ENCODE measurements at places on chromosomes 16 and 17.

DNA sequence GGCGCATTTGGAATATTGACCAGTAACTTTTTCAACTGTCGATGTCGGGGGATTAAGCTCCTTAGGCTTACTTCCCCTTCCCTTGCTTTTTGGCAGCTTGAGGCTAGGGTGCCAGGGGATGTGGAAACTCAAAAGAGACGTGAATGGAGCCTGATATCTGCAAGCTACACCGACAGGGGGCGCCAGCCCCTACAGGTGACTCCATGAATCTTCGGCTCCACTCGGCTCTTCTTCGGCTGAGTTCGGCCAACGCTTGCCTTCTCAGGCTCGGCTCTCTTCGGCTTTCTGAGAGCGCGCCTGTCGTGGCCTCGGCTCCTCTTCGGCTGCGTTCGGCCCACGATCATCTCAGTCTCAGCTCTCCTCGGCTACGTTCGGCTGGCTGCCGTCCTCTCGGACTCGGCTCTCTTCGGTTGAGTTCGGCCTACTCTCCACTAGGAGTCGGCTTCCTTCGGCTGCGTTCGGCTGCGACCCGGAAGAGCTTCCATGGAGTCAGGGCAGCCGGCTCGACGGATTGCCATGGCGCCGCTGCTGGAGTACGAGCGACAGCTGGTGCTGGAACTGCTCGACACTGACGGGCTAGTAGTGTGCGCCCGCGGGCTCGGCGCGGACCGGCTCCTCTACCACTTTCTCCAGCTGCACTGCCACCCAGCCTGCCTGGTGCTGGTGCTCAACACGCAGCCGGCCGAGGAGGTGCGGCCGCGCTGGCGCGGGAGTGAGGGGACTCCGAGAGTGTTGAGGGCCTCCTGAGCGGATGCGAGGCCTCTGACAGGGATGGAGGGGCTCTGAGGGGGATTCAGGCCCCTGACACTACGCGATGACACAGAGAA lies at the start of gene ERCC4:
TSS of gene ERCC4 (plus strand) at position 472 of the 827 bp plus-strand sequence. CDS start at position 484, 12 bp downstream.
- peak; percentile 100 for DNase-seq

- no peak for DNase-seq
These were observed 30.7 kb upstream of the MED9 start for GRCh38 chr17:17445925-17446665.

GRCh38 chr17:29546830-29547229 lies 20.0 kb downstream of the ABHD15 start:
- DNase-seq: no peak

GRCh38 chr16:86345516-86345915 lies 164.8 kb upstream of the FOXF1 start:
- DNase-seq: no peak

DNA sequence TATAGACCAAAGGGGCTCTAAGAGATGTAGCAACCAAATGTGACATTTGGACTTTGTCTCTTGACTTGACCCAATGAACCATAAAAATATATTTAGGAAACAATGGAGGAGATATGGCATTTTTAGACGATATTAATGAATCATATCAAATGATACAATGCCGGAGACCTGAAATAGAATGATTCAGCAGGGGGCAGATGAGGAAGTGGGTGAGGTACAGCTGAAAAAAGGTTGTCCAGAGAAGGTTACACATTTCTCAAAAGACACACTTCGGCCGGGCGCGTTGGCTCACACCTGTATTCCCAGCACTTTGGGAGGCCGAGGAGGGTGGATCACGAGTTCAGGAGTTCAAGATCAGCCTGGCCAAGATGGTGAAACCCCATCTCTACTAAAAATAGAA lies 16.5 kb upstream of the SNN start:
- no peak for DNase-seq

DNA sequence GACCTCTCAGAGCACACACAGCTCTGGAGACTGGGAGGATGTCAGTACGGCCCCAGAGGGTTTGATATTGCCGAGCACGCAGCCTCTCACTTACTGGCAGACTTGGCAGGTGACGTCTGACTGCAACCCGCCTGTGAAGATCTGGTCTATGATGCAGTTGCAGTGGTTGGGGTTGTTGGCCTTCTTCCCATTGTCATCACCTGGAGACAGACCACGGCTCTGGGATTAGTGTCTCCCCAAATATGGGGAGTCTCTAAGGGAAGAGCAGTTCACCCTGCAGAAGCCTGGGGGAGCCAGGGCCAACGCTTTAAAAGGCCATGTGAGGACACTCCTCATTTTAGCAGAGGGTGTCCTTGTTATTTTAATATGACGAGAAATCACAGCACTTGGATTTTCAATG lies 30.1 kb downstream of the USP22 start:
- DNase-seq: no peak

GRCh38 chr17:17175917-17176316 lies 30.2 kb downstream of the PLD6 start:
- no peak for DNase-seq

DNA sequence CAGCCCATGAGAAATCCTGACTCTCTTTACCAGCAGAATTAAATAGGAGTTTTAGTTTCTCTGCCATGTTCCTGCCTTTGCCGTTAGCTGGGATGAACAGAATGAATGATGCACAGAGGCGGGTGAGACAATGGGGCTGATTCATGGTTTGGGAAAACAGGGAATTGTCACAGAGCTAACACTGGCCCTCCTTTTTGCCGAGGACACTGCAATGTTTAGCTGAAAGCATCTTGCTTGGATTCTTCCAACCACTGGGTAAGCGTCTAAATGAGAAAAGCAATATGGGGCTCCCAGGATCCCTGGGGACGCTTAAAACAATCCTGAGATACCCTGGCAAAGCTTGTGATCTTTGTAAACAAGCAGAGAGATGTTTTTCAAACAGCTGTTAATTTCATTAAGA lies 12.8 kb upstream of the PAFAH1B1 start:
- no peak for DNase-seq

GRCh38 chr16:10637337-10638037 lies 57.1 kb upstream of the EMP2 start:
- no peak for DNase-seq

DNA sequence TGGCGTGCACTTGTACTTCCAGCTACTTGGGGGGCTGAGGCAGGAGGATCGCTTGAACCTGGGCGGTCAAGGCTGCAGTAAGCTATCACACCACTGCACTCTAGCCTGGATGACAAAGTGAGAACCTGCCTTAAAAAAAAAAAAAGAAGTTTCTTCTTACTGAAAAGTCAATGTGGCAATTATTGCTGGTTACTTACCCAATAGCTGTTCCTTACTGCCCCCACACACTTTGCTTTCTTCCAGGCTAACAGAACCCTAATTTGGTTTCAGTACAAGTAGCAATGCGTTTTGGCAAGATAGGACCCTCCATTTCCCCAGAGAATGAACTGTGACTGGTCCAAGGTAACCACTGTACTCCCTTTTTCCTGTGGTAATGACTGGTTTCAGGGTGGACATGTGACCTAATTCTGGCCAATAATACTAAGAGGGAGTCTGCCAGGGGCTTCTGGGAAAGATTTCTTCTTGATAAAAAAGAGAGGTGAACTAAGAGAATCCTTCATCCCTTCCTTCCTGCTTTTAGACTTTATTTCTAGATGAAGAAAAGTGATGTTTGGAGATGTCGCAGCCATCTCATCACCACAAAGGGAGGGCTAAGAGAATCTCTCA lies 58.8 kb upstream of the MSI2 start:
- DNase-seq: no peak
